Right lung (tissue), 10 donors: ENCODE measurements at places on chromosomes 1 and 21.

DNA sequence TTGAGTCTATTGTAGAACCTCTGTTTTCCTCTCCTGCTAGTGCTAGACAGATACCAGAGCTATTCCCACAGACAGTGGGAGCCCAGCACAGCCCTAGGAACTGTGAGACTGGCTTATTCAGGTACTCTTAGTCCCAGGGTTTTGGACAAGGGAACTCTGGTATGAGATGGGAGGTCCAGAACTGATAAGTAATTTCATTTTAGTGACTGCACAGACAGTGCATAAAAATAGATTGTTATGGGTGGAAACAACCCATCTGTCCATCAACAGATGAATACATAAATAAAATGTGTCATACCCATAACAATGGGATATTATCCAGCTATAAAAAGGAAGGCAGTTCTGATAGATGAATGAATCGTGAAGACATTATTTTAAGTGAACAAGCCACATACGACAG is 9.0 kb downstream of the EPS8L3 start:
- DNase-seq, result no peak

DNA sequence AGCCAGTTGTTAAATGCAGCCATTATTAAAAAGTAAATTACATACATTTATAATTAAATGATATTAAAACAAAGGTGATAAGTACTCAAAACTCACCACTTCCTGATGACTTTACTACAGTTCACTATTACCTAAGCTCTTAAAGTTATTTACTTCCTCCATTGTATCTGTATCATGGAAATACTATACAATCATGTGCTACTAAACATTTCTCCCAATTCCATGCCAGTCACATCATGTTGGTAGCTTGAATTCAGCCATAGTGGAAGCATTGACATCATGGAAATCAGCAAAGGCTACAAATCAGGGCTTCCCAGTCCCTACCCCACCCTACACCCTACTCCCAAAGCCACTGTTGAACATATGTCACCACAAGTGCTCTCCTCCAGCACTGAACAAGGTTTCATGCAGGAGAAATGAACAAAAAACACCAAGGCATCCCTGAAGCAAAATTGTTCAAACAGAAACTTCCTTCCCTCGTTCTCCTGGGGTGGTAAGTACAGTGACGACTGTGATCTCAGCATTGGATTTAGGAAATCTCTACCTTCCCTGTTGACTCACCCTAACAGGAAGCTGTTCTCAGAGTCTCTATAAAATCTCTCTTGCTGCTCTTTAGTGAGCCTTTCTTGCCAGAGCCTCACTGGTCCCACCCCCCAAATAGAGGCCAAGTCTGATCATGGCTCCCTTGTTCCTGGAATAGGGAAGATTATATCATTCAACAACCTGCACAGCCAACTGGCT is 12.7 kb downstream of the VSIG8 start:
- DNase-seq, result no peak

- no peak for DNase-seq
Observed at GRCh38 chr1:79302380-79302930, 295.9 kb upstream of the ADGRL4 start.

GRCh38 chr1:9687120-9687873 is 35.8 kb downstream of the PIK3CD start:
- DNase-seq, result no peak

- DNase-seq, result no peak
Observed at GRCh38 chr21:32929633-32930038, 96.1 kb upstream of the OLIG2 start.

- no peak for DNase-seq
Observed at GRCh38 chr1:207845109-207845508, 65.8 kb downstream of the CD34 start.

GRCh38 chr1:60948486-60948885 is 133.9 kb upstream of the NFIA start:
- DNase-seq, result no peak

GRCh38 chr1:67557696-67558448 is 127.1 kb upstream of the GADD45A start:
- DNase-seq, result no peak

DNA sequence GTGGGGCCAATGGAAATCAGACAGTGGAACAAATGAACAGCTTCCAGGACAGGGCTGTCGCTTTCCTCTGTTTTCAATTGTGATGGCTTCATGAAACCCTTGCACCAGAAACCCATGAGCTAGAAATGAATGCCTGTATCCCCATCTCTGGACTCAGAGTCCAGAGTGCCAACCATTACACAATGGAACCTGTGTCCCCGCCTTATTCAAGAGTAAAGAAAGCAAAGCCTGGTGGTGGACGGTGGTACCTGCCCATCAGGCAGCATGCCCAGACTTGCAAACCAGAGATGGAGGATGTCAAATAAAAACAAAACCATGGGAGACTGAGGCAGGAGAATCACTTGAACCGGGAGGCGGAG is 4.4 kb upstream of the CAPN2 start:
- DNase-seq, result no peak

DNA sequence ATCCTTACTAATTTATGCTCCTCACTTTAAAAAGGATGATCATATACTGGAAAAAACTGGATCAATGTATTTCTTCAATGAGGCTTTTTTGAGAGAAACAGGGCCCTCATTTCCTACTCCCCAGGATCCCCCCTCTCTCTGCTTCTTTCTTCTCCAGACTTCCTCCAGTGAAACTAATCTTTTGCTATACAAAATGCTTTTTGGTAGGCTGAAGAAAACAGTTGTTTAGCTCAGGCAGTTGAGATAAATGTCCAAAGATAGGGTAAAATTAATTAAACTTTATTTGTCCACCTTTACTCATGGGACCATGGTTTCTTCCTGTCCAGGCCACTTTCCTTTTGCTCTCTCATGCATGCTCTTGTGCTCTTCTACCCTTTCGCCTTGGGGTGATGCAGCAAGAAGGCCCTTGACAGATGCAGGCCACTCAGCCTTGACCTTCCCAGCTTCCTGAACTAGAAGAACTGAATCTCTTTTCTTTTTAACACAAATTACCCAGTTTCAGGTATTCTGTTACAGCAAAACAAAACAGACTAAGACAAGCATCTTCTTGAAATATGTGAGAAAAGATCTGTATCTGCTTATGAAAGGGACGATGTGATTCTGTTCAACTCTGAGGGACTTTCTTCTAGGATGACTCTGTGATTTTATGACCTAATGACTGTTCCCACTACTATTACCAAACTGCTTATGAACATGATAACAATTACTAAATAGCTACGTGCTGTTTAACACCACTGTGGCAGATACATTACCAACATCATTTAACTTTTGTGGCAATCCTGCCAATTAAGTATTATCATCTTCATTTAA is 63.7 kb downstream of the NVL start:
- DNase-seq, result no peak

DNA sequence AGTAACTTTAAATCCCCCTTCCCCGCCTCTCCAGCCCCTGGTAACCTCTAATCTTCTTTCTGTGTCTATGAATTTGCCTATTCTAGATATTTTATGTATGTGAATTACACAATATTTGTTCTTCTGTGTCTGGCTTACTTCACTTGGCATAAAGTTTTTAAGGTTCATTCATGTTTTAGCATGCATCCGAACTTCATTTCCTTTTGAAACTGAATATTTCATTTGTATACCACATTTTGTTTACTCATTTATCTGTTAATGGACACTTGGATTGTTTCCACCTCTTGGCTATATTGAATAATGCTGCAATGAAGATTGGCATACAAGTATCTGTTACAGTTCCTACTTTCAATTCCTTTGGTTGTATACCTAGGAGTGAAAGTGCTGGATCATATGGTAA is 205.3 kb downstream of the TM2D1 start:
- DNase-seq, result no peak

DNA sequence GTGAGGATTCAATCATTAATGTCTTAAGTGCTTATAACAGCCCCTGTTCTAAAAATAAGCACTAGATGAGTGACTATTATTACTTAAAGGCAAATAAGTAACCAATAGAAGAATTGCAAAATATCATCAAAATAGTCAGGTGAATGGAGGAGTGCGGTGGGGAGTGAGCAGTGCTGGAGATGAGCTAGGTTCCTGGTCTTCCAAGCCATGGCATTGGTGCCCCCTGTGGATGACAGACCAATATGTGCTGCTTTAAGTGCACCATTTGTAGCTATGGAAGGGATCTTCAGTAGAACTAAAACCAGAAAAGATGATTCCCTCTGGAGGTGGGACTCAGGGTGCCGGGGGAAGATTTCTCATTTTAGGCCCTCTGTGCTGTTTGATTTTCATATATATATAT is 46.1 kb upstream of the SLC30A1 start:
- DNase-seq, result no peak

DNA sequence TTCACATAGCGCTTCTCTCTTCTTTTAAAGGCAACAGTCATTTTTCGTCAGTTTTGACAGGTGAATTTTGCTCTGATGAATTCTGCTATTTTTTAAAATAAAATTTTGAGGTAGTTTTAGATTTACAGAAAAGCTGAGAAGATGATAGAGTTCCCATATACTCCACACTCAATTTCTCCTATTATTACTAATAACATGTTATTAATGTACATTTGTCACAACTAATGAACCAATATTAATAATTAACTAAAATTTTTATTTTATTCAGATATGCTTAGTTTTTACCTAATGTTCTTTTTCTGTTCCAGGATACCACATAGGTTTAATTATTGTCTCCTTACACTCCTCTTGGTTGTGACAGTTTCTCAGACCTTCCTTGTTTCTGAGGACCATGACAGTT is 197.0 kb downstream of the ZC3H11B start:
- no peak for DNase-seq

- no peak for DNase-seq
Observed at GRCh38 chr21:42837421-42838211, 41.7 kb downstream of the WDR4 start.
